ENCODE measurements at places on chromosomes 12 and 14.

GRCh38 chr12:8709124-8709830, 11.5 kb downstream of the RIMKLB start:
- no peak for DNase-seq

DNA sequence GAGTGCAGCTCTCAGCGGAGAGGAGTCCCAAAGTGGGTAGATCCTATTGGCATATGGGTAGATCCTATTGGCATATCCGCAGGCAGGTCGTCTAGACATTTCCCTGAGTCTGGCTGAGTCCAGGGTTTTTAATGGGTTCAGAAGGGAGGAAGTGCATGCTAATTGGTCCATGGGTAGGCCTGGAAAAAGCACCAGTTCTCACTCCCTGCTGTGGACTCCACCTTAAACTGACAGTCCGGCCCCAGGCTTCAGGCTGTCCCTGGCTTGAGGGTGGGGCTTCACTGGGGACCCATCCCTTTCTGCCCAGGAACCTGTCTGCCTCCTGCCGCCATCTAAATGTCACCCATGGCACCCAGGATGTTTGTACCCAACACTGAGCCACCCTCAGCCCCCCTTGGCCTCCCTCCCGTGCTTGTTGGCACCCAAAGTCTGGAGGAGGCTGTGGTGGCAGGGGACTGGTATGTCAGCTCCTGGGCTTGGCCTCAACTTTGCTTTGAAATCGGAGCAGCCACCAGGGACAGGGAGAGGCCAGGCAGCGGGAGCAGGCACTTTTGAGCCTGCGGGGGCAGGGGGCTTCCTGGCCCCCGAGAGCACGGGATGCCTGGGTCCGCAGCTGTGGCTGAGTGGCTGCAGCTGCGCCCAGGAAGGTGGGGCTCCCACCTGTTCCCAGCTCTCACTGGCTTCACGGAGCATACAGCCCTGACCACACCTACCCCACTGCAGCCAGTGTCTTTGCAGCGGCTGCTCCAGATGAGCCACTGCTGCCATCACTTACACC, 29.6 kb upstream of the YAF2 start:
- no peak for DNase-seq

DNA sequence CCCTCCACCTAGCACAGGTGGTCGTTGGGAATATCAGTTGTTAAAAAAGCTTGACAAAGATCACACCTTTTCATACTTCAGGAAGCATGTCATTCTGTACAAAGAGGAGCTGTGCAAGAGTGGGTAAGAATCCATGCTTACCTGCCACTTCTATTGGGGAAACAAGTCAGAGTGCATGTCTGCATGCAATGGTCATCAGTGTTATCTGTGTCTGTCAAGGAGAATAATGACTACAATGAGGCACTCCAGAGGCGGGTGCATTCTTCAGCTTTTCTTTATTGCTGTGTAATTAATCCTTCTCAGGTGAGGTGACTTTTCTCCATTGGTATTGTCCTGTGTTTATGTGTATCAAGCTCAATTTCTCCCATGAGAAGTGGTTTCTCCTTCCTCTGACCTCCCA, 24.4 kb downstream of the KCNA5 start:
- no peak for DNase-seq

DNA sequence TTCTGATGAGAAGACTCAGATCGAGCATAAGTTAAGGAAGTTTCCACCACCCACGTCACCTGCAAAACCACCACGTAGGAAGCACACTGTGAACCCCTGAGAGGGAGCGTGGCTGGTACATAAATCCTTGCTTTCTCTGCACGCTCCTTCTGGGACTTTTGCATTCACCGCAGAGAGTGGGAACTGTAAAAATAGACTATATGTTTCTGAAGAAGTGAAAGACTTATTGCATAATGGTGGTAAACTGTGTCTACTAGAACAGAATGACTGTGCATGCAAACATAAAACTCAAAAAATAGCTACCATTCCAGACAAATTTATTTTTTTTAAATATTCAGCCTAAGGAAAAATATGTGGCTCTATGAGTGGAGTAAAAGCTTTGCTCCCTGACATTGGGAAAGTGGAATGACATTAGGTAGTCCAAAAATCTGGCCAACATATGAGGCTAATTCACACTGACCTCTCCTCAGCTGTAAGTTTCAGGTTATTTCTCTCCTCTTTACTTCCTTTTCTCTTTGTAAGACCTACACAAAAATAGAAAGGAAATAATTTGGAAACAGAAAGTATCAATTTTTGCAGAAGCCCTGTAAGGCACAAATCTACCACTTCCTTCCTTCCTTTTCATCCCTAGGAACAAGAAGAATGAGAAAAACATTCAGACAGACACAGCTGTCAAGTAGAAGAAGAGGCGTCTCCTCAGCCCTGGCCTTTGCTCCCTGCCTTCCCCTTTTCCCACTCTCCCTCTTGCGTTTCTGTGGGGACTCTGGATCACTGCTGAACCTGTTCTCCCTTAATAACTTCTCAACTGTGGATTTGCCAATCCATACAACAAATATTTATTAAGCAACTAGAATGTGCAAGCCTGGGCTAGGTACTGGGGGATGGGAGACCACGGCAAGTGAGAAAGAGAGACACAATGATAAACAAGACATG, 264.3 kb upstream of the FOXN3 start:
- no peak for DNase-seq

DNA sequence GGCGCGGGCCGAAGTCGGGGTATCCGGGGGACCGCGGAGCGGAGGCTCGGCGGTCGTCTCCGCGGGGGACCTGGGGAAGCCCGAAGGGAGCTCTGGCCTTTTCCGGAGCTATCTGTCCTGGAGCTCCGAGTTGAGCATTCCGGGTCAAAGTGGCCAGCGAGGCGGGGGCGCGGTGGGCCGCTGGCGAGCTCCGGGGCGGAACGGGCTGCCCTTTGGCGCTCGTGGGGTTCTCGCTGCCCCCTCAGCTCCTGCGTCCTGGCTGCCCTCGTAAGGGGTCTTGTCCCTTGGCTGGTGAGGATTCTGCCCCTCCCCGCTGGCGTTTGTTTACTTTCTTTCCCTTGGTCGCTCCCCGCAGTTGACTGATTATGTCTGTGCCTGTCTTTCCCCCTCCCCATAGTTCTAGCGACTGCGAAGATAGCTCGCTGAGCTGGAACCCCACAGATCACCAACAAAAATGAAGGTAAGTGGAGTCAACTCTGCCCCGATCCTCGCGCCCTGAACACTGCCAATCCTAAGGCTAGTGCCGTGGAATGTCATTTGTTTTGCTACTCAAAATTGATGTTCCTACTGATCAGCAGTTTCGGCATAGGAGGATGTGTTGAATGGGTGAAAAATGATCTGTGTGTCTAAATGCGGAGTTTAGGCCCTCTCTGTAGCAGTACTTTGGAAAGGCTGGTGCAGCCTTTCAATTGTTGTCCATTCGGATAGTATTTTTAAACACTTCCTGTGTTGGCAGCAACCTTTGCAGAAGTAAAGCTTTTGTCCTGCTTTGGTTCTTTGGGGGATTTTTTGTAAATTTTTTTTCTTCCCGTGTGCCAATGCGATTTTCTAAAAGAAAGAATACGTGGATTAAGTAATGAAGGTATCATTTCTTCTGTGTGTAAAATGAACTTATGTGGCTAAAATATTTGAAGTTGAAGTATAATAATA, 1.3 kb downstream of the ARID4A start:
- DNase-seq, result no peak

- DNase-seq, result no peak
Measured at GRCh38 chr14:37340353-37340752, 142.6 kb downstream of the MIPOL1 start.

DNA sequence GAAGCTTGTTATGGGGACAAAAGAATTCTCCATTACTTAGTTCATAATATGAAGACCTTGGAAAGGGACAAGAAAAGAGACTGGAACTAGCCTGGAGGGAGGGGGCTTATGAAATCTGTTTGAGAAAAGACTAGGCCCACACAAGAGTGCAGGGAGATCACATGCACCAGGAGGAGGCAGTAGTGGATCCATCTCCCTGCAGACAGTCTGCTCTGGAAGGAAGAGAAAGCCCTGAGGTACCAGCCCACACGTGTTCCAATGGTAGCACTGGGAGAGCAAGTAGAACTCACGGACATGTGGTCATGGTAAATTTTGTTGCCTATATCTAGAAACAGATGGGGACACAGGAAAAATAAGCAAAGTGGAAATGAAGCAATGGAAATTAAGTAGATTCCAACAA, 445.4 kb downstream of the SOX5 start:
- no peak for DNase-seq
